Progenitor cell of endocrine pancreas (in vitro differentiated cells): ENCODE measurements at places on chromosomes 4 and X.

DNA sequence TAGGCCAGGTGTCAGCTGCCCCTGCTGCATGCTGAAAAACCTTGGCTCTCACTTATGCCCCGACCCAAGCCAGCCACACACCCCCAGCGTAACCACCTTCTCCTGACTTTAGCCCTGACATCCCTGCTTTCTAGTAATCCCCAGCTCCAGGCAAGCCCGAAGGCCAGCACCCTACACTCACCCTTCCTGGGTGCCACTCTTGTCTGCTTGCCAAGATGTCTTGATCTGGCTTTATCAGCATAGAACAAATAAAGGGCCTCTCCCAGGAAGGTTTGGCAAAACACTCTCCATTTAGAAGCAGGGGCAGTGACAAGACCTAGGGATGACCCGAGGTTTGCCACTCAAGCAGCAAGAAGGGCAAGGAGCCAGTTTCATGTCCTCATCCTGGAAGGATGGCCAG lies 6.8 kb upstream of the MAP9 start:
- DNase-seq = no peak
- H3K27ac ChIP-seq = peak overlapping the region; percentile 40
- H3K4me3 ChIP-seq = no peak overlapping the region
- no peaks in the 10 kb centered on the region for H3K27me3 ChIP-seq

DNA sequence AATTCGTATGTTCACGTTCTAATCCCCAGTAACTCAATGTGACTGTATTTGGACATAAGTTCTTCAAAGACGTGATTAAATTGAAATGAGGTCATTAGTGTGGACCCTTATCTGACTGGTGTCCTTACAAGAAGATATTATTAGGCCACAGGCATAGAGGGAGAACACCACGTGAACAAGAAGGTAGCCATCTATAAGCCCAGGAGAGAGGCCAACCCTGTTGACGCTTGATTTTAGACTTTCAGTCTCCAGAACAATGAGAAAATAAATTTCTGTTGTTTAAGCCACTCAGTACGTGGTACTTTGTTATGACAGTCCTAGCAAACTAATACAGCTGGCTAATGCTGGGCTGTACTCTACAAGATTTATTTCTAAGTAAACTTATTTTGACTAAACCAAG lies 1.5 kb upstream of the EIF1AX start:
- no peak overlapping the region for H3K4me3 ChIP-seq
- H3K36me3 ChIP-seq = peaks cover 2% of the 10 kb centered on the region
- no peaks in the 10 kb centered on the region for H3K27me3 ChIP-seq
- peaks cover 13% of the 10 kb centered on the region for H3K4me1 ChIP-seq
- no peak for DNase-seq
- peak overlapping the region; percentile 59 for H3K27ac ChIP-seq

DNA sequence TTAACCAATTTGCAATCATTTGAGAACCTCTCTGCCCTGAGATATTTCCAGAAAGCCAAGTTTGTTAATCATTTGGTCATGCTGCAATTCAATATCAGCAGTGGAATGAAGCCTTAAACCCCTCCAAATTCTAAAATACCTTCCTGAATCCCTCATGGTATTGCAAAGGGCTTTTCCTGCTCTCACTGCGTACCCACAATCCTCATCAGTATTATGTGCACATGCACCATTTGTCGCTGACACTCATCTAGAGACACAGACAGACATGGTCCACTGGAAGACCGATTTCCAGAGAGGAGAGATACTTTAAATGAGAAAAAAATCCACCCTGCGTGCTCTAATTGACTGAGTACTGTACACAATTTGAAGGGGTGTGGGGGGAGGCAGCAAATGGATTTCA lies 104.4 kb downstream of the GPC3 start:
- H3K4me3 ChIP-seq = no peak overlapping the region
- no peaks in the 10 kb centered on the region for H3K36me3 ChIP-seq
- no peaks in the 10 kb centered on the region for H3K27me3 ChIP-seq

DNA sequence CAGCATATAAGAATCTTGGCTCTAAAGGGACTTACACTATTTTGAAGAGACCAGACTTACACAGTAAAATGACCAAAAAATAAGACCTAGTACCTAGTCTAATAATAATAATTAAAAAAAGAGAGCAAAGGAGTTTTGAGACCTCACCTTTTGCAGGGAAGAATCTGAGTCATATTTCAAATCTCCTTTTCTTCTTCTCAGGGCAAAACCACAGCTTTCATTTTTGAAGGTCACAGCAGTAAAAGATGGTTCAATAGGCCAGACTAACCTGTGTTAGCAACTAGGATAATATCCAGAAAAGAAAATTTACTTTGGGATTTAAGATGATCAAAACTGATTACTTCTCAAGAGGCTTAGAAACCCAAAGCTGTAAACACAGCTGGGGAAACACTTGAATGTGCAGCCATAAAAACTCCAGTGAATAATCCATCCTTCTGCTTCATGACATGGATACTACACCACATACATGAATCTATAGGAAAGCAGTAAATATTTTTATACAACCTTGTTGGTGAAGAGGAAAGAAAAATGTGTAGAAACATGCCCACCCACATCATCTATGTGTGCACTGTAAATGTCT lies 25.9 kb upstream of the LNX1 start:
- no peak for DNase-seq
- H3K27me3 ChIP-seq = no peaks in the 10 kb centered on the region
- no peaks in the 10 kb centered on the region for H3K36me3 ChIP-seq
- no peak overlapping the region for H3K4me3 ChIP-seq
- no peak overlapping the region for H3K27ac ChIP-seq

GRCh38 chr4:26372525-26373172 lies 51.8 kb downstream of the RBPJ start:
- no peak for DNase-seq
- peaks cover 1% of the 10 kb centered on the region for H3K36me3 ChIP-seq
- no peak overlapping the region for H3K4me3 ChIP-seq
- no peaks in the 10 kb centered on the region for H3K27me3 ChIP-seq
- H3K27ac ChIP-seq = peak overlapping the region; percentile 14
- peaks cover 49% of the 10 kb centered on the region for H3K4me1 ChIP-seq

DNA sequence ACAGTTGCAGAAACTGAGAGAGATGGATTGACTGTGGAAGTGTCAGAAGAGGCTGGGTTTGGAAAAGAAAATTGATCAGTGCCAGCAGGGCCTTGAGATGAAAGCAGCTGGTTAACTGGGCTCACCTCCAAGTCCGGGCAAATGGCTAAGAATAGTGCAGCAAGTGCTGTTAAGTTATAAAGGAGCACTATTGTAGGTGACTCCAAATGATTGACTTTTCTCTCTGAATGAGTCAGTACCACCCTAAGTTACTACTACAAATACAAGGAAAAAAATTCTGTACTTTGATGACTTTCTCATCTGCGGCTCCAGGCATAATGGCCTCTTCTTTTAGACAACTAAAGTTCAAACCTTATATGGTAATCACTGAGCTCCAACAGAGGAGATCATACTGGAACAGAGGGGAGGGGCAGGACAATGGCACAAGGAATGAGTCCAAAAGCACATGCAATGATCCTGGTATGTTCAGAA lies 733.4 kb upstream of the INTU start:
- no peak overlapping the region for H3K27ac ChIP-seq
- no peak for DNase-seq
- no peaks in the 10 kb centered on the region for H3K36me3 ChIP-seq
- H3K27me3 ChIP-seq = no peaks in the 10 kb centered on the region

- DNase-seq = no peak
- H3K27me3 ChIP-seq = no peaks in the 10 kb centered on the region
- H3K27ac ChIP-seq = no peak overlapping the region
- H3K4me1 ChIP-seq = no peaks in the 10 kb centered on the region
Measured at GRCh38 chr4:119264743-119265142, 52.2 kb downstream of the USP53 start.

- H3K27me3 ChIP-seq = no peaks in the 10 kb centered on the region
- H3K4me3 ChIP-seq = peak within 1 kb of the TSS; percentile 86
- DNase-seq = peak; percentile 58
- H3K4me1 ChIP-seq = peaks cover 5% of the 10 kb centered on the region
Measured at GRCh38 chrX:153934762-153935325, at the start of gene NAA10. NAA10 (minus strand) TSS chrX:153935037; CDS start chrX:153934904, 133 bp downstream.

DNA sequence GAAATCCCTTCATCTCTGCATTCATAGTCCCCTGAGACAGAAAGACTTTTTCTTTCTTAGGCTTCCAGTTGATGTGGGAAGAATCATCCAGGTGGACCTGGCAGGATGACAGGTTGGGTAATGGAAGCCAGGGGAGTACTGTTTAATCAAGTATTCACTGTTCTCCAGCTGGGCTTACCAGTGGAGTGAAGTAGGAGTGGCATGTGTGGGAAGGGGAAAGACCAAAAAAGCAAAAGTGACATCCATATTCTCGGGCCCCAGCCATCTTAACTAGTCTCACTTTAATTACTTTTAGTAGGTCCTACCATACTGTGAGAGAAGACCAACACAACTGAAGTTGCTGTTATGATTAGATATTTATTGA lies 18.5 kb downstream of the VSIG4 start:
- no peaks in the 10 kb centered on the region for H3K27me3 ChIP-seq
- no peaks in the 10 kb centered on the region for H3K36me3 ChIP-seq
- H3K4me3 ChIP-seq = no peak overlapping the region
- H3K27ac ChIP-seq = no peak overlapping the region
- no peak for DNase-seq

- no peaks in the 10 kb centered on the region for H3K36me3 ChIP-seq
- no peak overlapping the region for H3K27ac ChIP-seq
- H3K4me3 ChIP-seq = no peak overlapping the region
- H3K27me3 ChIP-seq = no peaks in the 10 kb centered on the region
Measured at GRCh38 chrX:38513112-38513742, 48.1 kb upstream of the TSPAN7 start.

- no peak for DNase-seq
- no peaks in the 10 kb centered on the region for H3K27me3 ChIP-seq
- peaks cover 2% of the 10 kb centered on the region for H3K36me3 ChIP-seq
- H3K27ac ChIP-seq = no peak overlapping the region
- H3K4me3 ChIP-seq = no peak overlapping the region
- H3K4me1 ChIP-seq = peaks cover 14% of the 10 kb centered on the region
Measured at GRCh38 chr4:183959319-183960045, 54.4 kb downstream of the STOX2 start.
